ENCODE measurements at places on chromosomes 5 and 9.
A peak's percentile ranks its signal among the peaks of the same experiment; 100 is the strongest.

DNA sequence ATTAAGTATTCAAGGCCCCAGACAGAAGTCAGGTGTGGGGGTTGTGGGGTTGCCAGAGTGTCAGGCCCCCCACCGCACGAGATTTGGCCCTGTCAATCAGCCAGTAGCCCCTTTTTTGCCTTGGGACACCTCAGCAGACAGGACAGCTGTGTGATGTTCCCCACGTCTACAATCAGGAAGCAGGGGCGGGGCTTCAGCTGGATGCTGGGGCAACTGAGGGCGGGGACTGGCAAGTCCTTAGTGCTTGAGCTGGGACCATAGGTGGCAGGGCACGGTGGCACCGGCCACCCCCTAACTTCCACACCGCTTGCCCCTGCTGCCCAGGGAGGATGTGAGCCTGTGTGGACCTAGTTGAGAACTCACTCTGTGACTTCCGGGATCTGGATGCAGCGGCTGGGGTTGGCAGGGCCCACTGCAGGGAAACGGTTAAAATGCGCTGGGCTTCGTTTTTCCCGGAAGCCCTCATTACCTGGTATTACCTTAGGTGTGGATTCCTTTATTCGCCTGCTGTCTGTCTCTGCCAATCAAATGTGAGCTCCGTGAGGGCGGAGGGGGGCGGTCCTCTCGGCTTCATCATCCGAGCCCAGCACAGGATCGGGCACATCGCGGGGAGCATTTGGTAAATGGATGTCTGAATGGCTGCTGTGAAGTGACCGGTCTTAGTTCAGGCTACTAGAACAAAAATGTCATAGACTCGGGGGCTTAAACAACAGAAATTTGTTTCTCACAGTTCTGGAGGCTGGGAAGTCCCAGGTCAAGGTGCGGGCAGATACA is 7.5 kb upstream of the GTF3C5 start:
- DNase-seq, result no peak

DNA sequence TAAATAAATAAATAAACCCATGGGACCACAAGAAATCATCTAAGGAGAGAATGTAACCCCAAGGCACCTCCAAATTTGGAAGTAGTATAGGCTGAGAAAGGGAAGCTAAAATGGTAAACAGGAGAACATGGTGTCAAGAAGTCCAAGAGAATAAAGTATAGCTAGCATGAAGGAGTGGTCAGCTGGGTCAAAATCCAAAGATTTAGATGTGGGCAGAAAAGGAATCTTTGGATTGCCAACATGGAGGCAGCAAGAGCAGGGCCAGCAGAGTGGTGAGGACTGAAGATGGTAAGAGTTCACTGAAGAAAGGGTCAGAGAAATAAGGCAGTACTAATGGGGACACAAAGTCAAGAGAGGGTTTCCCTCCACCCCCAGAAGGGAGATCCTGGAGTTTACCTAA is 53.0 kb downstream of the TSSK1B start:
- no peak for DNase-seq

DNA sequence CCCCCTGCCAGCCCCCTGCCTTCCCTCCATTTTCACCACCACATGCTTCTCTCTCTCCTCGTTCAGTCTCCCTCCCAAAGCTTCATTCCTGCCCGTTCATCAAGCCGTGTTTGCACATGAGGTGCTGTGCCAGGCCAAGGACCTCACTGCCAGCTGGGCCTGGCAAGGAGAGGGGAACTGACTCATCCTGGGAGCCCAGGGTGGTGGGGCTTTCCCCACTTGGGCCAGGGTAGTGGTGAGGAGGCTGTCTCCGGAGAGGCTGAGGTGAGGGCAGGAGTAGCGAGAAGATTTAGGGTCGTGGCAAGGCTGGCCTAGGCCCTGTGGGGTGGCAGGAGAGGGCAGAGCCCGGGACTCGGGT is 30.4 kb upstream of the NOTCH1 start:
- DNase-seq, result peak; percentile 29

DNA sequence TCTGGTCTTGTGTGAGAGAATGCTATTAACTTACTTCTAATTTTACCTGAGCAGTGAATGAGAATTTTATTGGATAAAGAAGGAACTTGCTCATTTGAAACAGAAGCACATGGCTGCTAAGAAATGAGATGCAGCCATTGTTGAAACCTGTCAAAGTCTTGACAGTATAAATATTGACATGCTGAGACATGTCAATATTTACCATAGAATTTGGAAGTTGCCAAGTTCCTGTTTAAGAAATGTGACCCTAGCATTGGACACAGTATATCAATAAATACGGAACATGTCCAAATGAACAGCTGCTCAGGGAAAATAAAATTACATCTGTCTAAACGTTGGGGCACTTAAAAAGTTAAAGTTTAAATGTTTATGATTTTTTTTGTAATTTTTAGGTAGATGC is 7.8 kb downstream of the XRCC4 start:
- DNase-seq, result no peak

DNA sequence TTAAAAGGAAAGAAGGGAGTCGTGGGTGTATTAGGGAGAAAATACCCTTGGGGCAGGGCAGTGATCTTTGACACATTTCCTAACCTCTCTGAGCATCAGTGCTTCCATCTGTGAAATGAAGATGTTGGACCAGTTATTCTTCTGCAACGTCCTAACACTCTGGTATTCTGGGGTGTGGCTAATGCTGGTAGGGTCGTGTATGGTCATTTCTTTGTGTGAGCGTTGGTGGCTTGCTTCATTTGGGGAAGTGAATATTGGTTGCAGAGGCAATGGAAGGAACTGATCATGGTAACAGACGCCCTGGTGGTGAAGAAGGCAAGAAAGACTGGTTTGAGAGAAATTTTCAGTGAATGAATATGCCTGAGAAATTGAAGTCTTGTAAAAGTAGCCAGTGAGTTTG is 67.9 kb upstream of the TTC23L start:
- no peak for DNase-seq

- DNase-seq, result no peak
Measured at GRCh38 chr9:126703002-126703865, 89.5 kb downstream of the LMX1B start.

GRCh38 chr5:134561871-134562296 is 36.4 kb downstream of the JADE2 start:
- peak; percentile 7 for DNase-seq

DNA sequence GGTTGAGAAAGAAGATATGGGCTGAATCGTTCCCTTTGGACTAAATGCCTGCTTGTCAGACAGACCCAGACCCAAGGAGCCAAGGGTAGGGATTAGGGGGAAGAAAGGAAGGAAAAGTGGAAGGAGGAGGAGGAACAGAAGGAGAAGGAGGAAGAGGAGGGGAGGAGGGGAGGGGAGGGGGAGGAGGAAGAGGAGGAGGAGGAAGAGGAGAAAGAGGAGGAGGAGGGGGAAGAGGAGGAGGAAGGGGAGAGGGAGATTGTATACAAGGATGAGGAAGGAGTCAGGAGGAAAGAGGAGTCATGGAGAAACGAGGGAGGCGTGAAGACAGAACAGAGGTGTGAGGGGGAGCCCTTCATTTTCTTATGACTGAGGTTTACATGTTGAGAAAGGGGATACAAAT is 46.9 kb upstream of the DNAH5 start:
- no peak for DNase-seq

DNA sequence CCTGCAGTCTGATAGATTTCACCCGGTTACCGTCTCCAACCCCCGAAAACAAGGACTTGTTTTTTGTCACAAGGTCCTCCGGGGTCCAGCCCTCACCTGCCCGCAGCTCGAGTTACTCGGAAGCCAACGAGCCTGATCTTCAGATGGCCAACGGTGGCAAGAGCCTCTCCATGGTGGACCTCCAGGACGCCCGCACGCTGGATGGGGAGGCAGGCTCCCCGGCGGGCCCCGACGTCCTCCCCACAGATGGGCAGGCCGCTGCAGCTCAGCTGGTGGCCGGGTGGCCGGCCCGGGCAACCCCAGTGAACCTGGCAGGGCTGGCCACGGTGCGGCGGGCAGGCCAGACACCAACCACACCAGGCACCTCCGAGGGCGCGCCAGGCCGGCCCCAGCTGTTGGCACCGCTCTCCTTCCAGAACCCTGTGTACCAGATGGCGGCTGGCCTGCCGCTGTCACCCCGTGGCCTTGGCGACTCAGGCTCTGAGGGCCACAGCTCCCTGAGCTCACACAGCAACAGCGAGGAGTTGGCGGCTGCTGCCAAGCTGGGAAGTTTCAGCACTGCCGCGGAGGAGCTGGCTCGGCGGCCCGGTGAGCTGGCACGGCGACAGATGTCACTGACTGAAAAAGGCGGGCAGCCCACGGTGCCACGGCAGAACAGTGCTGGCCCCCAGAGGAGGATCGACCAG is 121.3 kb downstream of the DAB2IP start:
- peak; percentile 26 for DNase-seq

GRCh38 chr9:126471084-126471624 is 142.6 kb upstream of the LMX1B start:
- no peak for DNase-seq

DNA sequence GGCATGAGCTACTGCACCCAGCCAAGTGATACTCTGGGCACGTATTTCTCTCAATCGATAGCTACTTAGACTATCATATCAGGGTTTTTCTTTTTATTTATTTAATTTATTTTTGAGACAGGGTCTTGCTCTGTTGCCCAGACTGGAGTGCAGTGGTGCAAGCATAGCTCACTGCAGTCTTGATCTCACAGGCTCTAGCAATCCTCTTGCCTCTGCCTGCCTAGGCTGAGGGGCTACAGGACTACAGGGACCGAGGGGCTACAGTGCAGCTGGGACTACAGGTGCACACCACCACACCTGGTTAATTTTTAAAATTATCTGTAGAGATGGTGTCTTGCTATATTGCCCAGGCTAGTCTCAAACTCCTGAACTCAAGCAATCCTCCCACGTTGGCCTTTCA is 20.3 kb upstream of the ANKHD1 start:
- no peak for DNase-seq

- DNase-seq, result no peak
Measured at GRCh38 chr5:72152545-72152944, 45.3 kb downstream of the MAP1B start.
